ENCODE measurements at places on chromosomes 3 and 15. TPM values are rescaled to one million over a fixed set of nuclear protein-coding genes. Genes with fewer than 3 reads are reported as not detected.

- DNase-seq, result no peak
Measured at GRCh38 chr3:72580900-72581299, 267.3 kb downstream of the SHQ1 start.

DNA sequence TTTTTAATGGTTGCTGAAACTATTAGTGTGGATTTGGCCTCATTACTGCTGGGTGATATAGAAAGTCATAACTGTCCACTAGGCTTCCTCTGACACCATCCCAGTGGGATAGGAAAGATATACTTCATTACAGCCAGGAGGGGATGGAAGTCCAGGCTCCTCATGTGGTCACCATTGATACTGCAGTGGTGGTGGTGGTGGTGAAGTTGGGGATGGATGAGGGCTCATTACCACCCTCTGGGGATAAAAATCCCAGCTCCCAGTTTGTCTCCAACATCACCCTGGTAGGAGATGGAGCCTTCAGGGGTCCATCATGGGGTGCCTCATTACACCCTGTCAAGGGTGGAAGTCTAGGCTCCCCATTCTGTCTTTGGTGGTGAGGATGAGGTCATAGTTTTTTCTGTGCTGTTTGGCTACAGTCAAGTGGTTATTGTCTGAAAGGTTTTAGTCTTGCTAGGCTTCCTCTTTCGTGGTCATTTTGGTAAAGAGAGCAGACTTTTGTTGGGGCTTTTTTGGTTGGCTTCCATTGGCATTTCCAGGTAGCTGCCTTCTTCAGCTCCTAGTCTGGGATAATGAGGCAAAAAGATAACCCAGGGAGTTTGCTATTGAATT is 30.1 kb upstream of the FILIP1L start:
- no peak for DNase-seq

- DNase-seq, result no peak
Measured at GRCh38 chr3:108008106-108008505, 82.7 kb downstream of the CD47 start.

GRCh38 chr3:55518451-55518850 is 31.3 kb upstream of the WNT5A start:
- DNase-seq, result no peak

- peak; percentile 63 for DNase-seq
Measured at GRCh38 chr3:52471371-52472238, 16.2 kb downstream of the NISCH start.

DNA sequence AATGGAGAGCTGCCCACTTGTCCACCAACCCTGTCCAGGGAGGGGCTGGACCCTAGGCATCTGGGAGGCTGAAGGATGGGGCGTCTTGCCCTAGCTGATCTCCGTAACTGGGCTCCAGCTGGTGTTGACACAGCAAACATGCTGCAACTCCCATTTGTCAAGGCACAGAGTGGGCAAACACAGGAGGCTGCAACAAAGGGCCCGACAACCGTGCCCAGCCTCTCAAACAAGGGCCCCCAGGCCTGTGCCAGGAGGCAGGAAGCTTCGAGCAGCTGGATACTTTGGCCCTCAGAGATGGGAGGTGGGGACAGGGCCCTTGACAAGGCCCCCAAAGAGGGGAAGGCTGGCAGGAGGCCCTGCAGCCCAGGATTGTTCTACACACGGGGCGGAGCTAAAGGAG is 64.2 kb upstream of the TMEM115 start:
- DNase-seq, result no peak

Gene OR5K2
- total RNA-seq, result not detected

Gene PBRM1
- 57.6 TPM for total RNA-seq
